ENCODE measurements at places on chromosomes 4 and X.

GRCh38 chrX:133685822-133686221 is 270.5 kb upstream of the GPC4 start:
- DNase-seq: no peak

GRCh38 chr4:114562176-114562904 is 36.3 kb upstream of the UGT8 start:
- no peak for DNase-seq

- DNase-seq: no peak
These were observed 127.0 kb downstream of the STOX2 start for GRCh38 chr4:184032091-184032490.

- DNase-seq: no peak
These were observed 20.8 kb upstream of the FAM9A start for GRCh38 chrX:8822002-8822401.

DNA sequence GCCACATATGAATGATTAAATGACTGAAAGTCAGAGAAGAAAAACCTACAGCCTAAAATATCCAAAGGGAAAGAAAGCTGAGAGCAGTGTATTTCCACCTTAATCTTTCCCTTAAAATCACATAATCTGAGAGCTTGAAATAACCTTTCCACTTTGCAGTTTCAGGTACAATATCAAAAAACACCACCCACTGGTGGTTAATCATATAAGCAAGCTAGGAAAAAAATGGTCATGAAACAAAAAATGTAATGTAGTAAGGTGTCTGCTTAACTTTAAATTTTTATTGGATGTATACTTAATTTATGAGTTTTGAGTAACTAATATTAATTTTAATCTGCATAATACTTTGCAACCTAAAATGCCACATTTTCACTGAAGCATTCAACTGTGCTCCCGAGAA is 3.2 kb downstream of the PRDM5 start:
- no peak for DNase-seq

GRCh38 chr4:3044870-3045819 is 29.2 kb downstream of the HTT-AS start:
- peak; percentile 47 for DNase-seq

DNA sequence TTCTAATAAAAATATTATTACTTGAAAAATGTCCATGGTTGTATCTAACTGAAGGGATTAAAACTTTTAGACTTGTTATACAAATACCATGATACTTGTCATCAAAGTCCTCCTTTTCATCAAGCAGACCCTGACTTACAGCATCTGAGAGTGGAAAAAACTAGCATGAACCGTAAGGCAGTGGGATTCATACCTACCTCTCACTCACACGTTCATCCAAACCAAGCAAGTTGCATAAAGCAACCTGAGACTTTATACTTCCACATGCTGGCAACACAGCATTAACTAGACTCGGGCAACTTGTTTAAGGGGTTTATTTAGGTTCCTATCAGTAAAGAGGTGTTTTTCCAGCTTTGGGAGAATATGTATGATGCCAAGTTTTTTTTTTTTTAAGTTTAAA is 22.6 kb upstream of the TLR7 start:
- no peak for DNase-seq

DNA sequence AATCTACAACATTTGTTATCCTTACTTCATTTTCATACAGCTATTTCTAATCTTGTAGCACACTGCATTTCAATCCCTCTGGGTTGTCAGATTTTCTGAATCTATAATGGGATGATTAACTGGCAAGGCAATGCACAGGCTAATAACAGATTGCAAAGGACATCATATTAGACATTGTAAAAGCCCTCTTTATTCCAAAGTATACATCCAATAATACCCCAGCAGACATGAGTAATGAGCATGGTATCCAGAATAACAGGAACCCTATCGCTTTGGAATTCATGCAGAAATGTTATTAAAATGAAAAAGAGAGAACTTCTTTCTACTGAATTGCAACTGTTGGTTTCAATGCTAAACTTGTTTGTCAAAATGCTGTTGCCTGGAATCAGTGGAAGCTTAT is 122.9 kb downstream of the C4orf33 start:
- no peak for DNase-seq

DNA sequence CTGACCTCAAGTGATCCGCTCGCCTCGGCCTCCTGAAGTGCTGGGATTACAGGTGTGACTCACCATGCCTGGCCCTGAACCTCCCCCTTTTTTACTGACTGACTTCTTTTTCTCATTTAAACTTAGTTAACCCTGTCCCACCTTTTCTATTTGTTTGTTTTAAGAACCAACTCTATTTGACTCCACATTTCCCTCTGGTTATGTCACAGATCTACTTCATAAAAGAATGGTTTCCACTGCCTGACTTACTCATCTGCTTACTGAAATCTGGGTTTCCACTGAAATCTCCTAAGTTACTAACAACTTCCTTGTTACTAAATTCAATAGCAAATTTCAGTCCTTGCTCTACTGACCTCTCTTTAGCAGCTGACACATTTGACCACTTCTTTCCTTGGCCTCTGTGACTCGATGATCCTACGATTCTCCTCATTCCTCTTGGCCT is 28.0 kb upstream of the NSUN7 start:
- DNase-seq: no peak

GRCh38 chr4:185237175-185237574 is 27.8 kb downstream of the SNX25 start:
- no peak for DNase-seq

DNA sequence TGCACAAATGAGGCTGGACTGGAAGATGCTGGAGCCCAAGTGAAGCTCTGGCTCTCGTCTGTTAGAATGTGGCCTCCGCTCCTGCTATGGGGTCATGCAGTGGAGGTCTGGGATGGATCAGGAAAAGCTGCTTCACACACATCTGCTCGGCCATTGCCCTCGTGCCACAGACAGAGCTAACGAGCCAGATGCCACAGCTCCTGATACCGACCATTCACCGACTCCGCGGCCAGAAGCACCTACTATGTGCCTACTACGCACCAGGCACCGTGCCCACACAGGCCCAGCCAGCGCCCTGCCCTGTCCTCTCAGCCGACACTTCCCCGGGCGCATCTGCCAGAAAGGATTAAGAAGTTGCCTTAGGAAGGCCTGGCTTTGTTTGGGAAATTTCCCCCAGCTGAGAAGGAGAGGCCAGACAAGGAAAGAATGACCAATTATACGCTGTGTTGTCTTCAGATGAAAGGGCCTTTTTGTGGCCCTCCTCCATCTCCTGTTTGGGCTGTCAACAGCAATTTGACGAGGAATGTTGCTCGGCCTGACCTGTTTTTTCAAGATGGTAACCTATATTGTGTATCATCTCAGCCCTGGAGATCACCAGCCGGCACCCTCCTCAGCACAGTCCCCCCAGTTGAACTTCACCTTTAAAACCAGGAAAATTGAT is 34.3 kb downstream of the HMX1 start:
- no peak for DNase-seq

DNA sequence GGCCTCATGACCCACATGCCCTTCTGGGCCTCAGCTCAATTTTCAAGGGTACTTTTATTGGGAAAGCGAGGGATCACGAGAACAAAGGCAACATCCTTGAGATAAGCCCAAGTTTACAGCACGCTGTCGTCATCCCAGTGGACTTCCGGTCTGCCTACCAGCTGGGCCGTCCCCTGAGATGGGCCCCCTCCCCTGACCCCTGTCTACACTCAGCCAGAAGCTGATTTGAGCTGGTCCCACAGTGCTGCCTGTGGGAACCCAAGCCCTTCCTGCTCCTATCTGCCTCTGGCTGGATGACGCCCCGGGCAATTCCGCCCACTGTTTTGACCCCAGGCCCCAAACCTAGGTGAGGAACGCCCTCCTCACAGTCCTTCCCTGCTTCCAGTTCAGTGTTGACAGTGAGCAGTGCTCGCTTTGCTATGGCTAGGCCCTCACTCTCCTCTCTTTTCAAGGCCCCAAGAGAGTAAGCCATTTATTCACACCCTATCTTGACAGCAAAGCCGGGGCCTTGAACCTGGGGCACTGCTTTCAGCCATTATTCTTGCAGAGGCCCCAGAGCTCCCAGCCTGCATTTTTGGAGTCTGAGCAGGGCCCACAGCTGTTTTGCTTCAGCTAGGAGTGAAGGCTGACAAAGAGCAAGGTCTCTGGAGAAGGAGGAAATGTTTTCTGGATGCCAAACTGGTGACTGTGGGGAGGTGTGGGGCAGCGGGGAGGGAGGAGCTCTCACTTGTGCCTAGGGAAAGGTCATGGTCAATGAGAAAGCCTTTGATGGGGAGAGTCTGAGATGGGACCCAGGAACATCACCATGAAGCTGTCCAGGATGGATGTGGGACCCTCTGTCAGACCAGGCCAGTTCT is 164.6 kb upstream of the BCOR start:
- no peak for DNase-seq

- no peak for DNase-seq
These were observed 104.1 kb upstream of the BMP3 start for GRCh38 chr4:80926446-80926845.

DNA sequence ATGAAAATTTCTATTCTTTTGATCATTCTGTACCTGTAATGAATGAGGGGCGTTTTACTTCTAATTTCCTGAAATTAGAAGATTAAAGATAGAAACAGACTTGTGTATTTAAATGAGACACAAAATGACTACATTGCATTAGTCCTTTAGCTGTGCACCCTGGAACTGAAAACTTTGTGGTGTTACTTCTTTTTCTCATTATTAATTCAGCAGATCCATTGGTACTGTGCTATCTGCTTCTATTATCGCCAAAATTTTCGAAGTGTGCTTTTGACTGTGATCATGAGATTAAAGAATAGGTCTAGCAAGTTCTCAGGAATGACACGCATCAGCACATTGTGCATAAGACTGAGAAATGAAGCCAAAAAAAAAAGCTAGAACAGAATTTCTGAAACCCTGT is 1938.9 kb upstream of the TENM3 start:
- no peak for DNase-seq

- DNase-seq: no peak
These were observed 38.1 kb upstream of the CXorf38 start for GRCh38 chrX:40685362-40685918.

DNA sequence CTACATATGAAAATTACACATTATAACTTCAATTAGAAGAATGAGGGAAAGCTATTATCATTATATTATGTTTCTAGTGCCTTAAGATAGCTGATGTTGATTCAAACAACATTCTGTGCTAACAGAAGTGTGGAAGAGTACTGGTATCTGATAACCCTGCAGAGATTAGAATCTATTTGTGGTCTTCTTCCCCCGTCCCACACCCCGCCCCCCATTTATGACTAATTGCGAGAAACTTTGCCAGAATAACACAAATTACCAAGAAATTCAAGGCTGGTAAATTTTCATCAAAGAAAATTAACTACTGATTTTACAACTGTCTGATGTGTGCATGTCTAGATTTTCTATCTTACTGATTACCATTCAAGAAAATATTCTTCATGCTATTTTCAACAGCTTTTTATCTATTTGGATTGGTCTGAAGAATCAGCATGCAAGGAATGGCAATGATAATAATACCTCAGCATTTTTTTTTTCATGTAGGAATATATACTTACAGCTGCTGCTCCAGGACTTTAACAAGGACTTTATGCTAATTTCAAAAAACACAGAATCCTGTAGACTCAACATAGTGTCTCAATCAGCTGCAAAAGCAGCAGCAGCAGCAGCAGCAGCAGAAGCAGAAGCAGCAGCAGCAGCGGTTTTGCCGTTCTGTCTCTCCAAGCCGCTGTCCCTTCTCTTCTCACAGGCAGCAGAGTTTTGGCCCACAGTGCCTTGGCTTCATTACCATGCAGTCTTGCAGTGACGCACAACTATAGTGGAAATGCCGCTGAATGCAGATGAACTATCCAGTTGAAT is 126.7 kb downstream of the FRYL start:
- peak; percentile 42 for DNase-seq

DNA sequence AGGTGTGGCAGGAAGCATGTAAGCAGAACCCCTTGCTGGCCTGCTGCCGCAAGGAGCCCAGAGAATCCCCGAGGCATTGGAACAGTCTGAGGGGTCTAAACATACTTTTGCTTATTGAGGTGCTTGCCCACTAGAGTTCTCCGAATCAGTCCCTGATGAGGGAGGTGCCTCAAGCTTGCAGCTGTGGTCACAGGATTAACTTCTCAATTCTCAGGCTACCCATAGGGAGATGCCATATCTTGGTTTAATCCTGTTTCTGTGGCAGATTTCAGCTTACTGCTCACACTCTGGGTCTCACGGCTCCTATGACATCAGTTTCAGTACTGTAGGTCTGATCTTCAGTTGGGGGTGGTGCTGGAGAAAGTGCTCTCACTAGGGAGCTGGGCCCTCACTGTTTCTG is 39.9 kb downstream of the CCNG2 start:
- no peak for DNase-seq

DNA sequence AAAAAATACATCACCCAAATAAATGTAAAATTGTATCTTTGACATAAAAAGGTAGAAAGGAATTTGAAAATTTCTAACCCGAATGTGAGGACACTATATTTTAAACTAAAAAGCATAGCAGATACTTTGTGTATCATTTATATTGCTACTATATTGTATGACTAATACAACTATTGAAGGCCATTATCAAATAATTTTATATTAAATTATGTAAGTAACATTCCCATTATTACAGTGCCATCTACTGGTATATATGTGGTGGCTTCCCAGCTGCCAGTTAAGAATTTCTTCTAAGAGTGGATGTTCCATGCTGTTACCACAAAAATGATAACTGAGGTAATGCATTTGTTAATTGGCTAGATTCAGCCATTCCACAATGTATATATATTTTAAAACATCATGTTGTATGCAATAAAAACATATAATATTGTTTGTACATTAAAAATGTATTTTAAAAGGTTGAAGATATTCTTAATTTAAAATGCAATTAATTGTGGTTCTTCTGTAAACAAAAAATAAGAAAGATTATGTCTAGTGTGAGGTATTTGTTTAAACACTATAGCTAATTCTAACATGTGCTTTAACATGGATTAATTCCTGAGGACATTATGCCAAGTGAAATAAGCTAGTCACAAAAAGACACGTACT is 65.3 kb downstream of the EGF start:
- no peak for DNase-seq

- DNase-seq: no peak
These were observed 49.3 kb upstream of the EOLA2 start for GRCh38 chrX:149987613-149988012.

- DNase-seq: no peak
These were observed 12.7 kb upstream of the PAQR3 start for GRCh38 chr4:78951862-78952472.

- DNase-seq: no peak
These were observed 141.4 kb downstream of the PTTG2 start for GRCh38 chr4:38101563-38101962.

GRCh38 chrX:65900850-65901844 is 138.7 kb downstream of the VSIG4 start:
- no peak for DNase-seq

DNA sequence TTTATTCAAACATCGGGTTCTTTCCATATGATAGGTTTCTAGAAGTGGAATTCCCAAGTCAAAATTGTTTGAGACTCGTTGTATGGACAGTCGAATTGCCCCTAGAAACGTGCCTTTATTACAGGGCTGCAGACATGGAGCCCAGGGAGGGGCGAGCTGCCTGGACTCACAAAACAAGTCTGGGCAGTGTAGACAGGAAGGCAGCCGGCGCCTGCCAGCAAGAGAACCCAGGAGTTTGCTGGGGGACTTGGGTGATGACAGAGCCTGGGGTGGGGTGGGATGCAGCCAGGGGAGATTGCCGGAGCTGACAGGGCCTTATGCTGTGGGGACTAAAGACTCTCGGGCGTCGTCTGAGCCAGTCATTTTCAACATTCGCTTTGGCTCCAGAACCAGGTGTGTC is 107.4 kb upstream of the MSX1 start:
- no peak for DNase-seq
